ENCODE measurements at places on chromosomes 1 and 21. TPM values are rescaled to one million over a fixed set of nuclear protein-coding genes. Genes with fewer than 3 reads are reported as not detected.

The LCE3E gene
- total RNA-seq = not detected

The SPRR1A gene
- not detected for total RNA-seq

The FALEC gene
- 1.3 TPM for total RNA-seq

The CEP85 gene
- total RNA-seq = 13.0 TPM

The C1orf185 gene
- not detected for total RNA-seq

The ACTA1 gene
- not detected for total RNA-seq

The NDUFS5 gene
- total RNA-seq = 325 TPM

The DCDC2B gene
- total RNA-seq = not detected

The SLX9 gene
- 16.4 TPM for total RNA-seq

The NTNG1 gene
- 2.9 TPM for total RNA-seq

The CHODL gene
- under 0.01 TPM for total RNA-seq

The NBPF12 gene
- 9.3 TPM for total RNA-seq

The MOB3C gene
- 5.2 TPM for total RNA-seq
